ENCODE measurements at places on chromosomes 4 and X.

GRCh38 chr4:34258176-34258575 is 1986.1 kb downstream of the ARAP2 start:
- no peak for DNase-seq

DNA sequence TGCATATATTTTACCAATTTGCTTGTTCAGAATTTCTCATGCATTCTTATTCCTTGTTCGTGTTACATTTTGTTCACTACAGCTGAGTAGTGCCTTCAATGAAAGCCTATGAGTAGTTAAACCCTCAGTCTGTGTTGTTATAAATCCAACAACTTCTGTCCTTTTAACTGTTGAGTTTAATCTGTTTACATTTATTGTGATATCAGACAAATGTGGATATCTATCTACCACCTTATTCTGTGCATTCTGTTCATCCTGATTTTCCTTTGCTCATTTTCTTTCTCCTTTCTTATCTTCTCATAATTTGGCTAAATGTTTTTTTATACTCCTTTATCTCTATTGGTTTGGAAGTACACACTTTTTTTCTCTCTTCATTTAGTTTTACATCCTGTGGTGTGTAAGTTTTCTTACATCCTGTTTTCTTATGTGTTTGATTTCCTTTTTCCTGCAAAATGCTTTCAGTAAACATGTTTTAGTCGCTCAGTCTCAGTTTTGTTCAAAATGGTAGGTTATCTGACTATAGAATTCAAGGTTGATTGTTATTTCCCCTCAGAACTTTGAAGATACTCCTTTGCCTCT is 54.2 kb downstream of the CASP6 start:
- no peak for DNase-seq

DNA sequence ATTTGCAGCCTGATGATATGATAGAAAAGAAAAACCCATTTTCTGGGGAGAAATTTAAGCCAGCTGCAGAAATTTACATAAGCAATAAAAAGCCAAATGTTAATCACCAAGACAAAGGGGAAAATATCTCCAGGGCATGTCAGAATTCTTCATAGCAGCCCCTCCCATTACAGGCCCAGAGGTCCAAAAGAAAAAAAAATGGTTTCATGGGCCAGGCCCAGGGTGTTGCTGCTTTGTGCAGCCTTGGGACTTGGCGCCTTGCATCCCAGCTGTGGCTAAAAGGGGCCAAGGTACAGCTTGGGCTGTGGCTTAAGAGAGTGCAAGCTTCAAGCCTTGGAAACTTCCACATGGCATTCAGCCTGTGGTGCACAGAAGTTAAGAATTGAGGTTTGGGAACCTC is 97.9 kb upstream of the CDX4 start:
- no peak for DNase-seq

- DNase-seq: no peak
These were observed 316.3 kb downstream of the CAMK2D start for GRCh38 chr4:113445286-113445685.

GRCh38 chr4:73340917-73341316 is 63.2 kb upstream of the ALB start:
- DNase-seq: no peak

DNA sequence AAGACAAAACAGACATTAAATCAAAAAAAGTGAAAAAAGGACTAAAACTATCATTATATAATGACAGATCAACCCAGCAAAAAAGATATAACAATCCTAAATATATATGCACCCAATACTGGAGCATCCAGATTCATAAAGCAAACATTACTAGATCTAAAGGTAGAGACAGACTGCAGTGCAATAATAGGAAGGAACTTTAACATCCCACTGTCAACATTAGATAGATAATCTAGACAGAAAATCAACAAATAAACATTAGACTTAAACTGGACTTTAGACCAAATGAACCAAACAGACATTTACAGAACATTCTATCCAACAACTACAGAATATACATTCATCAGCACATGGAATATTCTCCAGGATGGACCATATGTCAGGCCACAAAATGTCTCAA is 29.5 kb upstream of the RAB39B start:
- DNase-seq: no peak

DNA sequence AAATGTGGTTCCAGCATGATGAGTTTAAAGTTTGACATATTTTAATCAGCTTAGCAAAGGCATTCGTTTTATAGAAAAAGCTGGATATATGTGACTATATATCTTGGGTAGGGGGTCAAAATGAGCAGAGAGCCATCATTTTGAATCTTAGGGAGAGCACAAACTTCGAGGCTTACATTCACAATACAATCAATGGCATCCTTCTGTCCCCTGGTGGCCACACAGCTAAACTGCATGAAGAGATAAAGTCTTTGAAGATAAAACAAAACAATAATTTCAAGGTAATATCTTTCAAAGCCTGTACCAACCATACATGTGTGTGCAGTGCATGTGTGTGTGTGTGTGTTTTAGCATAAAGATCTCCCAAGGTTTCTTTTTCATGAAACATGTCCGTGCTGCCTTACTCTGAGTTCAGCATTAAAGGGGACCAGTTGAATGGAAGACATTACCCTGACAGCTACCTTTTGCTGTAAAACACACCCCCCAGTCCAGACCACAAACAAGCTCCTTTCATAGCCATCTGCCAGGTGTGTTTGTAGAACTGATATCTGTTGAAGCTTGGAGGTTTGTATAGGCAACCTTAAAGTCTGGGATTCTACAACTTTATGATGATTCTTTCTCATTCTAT is 22.0 kb downstream of the DYNLT3 start:
- no peak for DNase-seq

GRCh38 chr4:71857713-71858451 is 74.0 kb upstream of the GC start:
- DNase-seq: no peak

- DNase-seq: no peak
These were observed 533.2 kb upstream of the AGA start for GRCh38 chr4:177975315-177975987.

- no peak for DNase-seq
These were observed 119.6 kb downstream of the GATB start for GRCh38 chr4:151641167-151641566.

GRCh38 chr4:3833326-3833989 is 67.3 kb downstream of the ADRA2C start:
- DNase-seq: no peak

- no peak for DNase-seq
These were observed 137.1 kb downstream of the AMELX start for GRCh38 chrX:11430271-11430670.

GRCh38 chr4:38144031-38144430 is 183.8 kb downstream of the PTTG2 start:
- no peak for DNase-seq

DNA sequence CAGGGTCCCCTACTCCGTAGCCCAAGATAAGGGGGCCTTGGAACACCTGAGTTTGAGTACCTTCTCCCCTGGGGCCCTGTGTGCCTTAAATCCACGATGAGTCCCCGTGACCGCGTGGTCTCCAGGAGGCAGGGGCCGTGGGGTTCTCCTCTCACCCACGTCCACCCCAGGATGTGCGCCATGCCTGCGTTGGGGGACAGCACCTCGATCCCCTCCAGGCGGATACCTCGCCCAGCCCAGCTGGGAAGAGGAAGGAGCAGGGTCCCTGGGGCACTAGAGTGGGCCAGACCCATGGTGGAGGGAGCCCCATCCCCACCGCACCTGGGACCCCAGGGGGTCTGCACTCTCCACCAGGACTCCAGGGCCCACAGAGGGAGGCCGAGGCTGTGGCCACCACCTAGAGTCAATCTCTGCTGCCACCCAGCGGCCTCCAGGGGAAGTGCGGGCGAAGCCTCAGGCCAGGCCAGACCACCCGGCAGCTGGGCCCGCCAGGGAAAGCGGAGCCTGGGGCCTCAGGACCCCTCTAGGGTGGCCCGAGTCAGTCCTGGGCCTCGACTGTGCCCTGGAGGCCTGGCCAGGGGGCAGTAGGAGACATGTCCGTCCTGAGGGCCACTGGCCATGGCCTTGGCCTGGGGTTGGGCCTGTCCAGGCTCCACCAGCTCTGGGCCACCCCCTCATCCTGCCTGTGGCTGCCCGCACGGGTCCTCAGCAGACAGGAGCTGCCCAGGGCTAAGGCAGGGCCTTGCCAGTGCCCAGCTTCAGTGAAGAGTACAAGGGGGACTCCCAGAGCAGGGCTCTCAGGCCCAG is 55.0 kb downstream of the FAM53A start:
- DNase-seq: no peak

GRCh38 chr4:26819478-26820095 is 41.1 kb upstream of the STIM2 start:
- no peak for DNase-seq

DNA sequence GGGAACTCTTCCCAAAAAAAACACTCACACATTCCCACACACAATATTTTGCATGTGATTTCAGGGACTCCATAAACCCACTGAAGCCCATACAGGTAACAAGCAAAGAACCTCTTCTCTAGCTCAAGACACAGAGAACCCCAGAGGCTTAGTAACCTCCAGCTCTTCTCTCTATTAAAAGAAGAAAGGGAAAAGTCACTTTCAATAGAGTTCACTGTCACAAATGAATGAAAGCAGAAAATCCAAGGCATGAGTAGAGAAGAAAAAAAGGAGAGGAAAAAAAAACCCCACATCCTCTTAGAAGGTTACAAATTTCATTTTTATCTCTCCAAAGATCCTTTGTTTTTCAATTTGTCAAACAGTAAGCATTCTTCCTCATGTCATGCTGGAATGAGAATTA is 30.7 kb upstream of the DCLK2 start:
- no peak for DNase-seq

GRCh38 chr4:8710416-8710815 is 117.9 kb downstream of the CPZ start:
- DNase-seq: no peak

- DNase-seq: no peak
These were observed 20.0 kb upstream of the S100G start for GRCh38 chrX:16629909-16630308.

GRCh38 chr4:56618734-56619133 is 62.4 kb downstream of the HOPX start:
- no peak for DNase-seq

DNA sequence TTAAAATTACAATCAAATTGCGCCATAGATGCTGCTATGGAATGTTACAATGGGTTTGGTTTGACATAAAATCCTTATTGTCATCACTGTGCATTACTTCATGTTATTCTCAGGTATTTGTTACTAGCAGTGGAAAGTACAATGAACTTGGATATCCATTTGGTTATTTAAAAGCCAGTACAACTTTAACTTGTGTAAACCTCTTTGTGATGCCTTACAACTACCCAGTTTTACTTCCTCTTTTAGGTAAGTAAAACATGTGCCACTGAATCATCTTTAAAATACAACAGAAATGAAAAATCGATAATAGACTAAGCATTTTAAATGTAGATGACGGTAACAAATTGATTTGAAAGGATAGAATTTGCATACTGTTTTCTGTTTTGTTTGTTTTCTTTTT is 35.6 kb downstream of the INTS6L start:
- DNase-seq: no peak

DNA sequence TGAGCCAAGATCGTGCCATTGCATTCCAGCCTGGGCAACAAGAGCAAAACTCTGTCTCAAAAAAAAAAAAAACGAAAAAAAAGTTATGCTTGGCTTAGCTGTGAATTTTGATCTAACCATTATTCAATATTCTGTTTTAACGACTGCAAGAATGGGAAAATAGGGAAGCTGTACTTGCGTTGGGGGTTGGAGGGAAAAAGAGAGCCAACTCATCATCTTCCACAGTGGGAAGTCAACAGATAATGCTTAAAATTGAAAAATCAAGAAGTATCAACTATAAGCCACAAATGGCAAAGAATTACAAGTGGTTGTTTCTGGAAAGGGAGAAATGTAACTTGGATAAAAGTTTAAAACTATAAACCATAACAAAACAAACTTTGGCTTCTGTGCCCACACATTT is 2.9 kb downstream of the TEC start:
- DNase-seq: no peak

GRCh38 chr4:39698424-39699009 is 581 bp downstream of the UBE2K start:
- no peak for DNase-seq

DNA sequence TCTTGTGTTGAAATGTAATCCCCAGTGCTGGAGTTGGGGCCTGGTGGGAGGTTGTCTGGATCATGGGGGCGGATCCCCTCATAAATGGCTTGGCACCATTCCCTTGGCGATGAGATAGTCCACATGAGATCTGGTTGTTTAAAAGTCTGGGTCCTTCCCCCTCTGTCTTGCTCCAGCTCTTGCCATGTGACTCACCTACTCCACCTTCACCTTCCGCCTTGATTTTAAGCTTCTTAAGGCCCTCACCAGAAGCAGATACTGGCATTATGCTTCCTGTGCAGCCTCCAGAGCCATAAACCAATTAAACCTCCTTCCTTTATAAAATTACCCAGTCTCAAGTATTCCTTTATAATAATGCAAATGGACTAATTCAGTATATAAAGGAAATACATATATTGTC is 111.5 kb downstream of the NR3C2 start:
- no peak for DNase-seq

DNA sequence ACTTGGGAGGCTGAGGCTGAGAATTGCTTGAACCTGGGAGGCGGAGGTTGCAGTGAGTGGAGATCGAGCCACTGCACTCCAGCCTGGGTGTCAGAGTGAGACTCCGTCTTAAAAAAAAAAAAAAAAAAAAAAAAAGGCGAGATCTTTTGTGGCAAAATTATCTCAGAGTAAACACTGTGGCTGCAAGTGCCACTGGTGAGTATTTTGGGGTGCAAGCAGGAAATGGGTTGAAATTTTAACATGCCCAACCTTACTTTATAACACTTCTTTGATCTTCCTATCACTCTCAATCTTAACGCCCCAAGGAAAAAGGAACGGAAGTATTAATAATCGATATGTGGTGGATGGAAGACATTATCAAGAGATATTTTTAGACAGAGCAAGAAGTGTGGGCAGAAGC is 32.1 kb downstream of the SLC34A2 start:
- no peak for DNase-seq

DNA sequence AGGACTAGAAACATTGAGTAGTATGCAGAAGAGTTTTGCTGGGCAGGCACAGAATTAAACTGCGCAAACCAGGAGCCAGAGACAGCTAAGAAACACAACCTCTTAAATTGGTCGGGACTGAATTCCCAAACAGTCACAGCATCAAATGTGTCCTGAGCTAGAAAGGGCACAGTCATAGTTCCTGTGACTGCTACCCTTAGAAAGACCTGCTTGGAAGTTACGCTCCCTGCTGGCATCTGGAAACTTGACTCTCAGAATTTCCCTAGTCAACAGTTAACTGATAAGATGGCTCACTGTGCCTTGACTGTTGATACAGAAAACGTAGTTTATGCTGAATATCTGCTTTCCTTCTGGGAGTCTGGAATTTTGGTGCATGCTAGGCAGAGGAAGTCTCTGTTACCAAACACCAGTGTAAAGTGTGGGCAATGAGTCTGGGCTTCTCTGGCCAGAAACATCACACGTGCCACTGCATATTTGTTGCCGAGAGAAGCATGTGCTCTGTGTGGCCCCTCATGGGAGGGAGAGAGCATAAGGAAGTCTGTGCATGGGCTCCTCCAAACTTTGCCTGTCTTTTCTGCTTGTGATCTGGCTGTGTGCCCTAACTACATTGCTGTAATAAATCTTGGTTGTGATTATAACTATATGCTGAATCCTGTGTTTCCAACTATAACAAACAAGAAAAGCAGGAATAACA is 11.6 kb upstream of the EOLA2 start:
- no peak for DNase-seq

Measured in DMS 273 treated with DMSO at 0.1 percent for 48 hours (cell line).